ENCODE measurements at places on chromosomes 7 and 10.

DNA sequence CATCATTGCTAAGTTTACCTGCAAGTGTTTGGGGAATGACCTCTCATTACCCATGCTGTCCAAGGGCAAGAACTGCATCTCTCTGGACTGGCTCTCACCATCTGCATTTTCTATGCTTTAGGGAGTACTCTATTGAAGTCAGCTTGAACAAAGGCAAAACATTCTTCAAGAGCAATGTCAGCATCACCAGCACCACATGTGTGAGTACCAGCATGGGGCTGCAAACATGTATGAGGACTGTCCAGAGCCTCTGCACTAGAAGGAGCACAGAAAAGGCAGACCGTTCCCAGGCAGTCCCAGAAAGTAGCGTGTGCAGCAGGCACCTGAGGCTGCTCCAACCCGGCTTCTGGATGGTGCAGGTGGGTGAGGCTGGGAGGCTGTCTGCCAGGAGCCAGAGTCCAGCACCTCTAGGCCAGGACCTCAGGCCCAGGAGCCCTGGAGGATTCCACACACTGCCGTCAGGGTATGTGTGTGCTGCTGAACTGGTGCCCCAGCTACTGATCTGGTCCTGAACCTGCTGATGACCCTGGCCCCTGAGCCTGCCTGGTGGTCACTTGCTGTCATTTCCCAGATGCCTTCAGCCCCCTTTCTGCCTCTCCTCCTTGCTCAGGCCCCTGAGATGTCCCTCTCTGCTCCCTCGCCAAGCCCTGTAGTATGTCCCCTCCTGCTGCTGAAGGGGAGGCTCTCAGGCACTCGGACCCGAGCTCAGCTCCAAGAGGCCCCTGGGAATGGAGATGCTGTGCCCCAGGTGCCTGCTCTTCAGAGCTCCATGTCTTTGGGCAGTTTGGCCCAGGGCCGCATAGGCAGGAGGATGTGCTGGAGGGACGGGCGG is 20.7 kb downstream of the ANTXRL start:
- no peak for DNase-seq

DNA sequence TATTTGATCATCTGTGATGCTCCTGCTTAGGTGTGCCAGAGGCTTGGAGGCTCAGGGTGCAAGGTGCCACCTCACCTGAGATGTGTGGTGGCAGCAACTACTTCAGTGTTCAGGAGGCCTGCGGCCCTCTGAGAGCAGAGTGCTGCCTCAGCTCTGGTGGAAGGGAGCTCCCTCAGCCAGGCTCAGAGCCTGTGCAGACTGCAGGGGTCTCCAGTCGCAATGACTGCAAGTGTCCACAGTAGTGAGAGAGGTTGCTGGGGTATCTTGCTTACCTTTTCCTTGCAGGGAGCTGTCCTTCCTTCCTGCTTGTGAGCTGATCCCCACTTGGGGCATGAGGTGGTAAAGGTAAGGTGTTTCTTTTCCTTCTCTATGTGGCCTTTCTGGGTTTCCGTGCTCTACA is 131.0 kb upstream of the GAD2 start:
- no peak for DNase-seq

DNA sequence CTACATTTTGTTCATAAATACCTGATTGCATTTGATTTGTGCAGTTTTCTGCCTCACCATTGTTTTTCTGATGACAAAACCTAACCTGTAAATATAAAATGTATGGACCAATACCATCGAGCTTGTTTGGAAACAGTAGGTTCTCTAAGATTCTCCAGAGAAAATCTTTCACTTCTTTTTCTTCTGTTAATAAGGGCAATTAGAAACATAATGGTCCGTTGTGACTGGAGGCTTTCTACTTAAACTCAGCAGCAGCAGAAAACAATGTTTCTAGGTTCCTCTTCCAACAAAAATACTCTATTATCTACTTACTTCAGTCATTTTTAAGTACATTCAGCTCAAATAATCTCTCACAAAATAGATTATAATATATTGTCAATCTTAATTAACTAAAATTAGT is 601.5 kb downstream of the PHTF2 start:
- no peak for DNase-seq

GRCh38 chr10:24467136-24467535 is 256.6 kb downstream of the ARHGAP21 start:
- DNase-seq: no peak

DNA sequence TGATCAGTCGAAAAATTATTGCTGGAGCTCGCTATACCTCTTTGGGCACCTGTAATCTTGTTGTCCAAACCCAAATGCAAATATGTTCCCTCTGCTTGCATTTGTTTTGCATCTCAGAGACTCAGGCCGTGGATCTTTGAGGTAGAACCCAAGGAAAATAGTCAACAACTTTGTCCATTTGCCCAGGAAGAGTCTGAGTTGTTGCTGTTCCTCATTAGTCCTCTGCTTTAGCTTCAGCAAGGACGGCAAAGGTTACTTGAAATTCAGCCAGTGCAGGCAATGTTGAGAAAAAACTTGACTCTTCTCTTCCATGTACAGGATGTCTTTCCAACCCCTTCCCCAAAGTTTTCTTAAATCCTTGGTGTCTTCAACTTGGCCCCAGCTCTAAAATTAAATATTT is 45.8 kb downstream of the PDK4 start:
- no peak for DNase-seq

GRCh38 chr7:85176197-85176596 is 10.7 kb downstream of the SEMA3D start:
- no peak for DNase-seq

GRCh38 chr10:21702633-21703111 is 168.6 kb downstream of the MLLT10 start:
- DNase-seq: no peak

All from activated gamma-delta T cell treated with Interleukin-2 at 50 U/mL for 16 hours (primary cell).